ENCODE measurements at places on chromosomes 2 and 18.

- no peak for DNase-seq
Observed at GRCh38 chr2:55063713-55064323, 13.6 kb upstream of the RTN4 start.

GRCh38 chr2:105324732-105325131 lies 4.8 kb downstream of the TGFBRAP1 start:
- no peak for DNase-seq

- no peak for DNase-seq
Observed at GRCh38 chr2:182020286-182021070, 34.8 kb downstream of the PPP1R1C start.

DNA sequence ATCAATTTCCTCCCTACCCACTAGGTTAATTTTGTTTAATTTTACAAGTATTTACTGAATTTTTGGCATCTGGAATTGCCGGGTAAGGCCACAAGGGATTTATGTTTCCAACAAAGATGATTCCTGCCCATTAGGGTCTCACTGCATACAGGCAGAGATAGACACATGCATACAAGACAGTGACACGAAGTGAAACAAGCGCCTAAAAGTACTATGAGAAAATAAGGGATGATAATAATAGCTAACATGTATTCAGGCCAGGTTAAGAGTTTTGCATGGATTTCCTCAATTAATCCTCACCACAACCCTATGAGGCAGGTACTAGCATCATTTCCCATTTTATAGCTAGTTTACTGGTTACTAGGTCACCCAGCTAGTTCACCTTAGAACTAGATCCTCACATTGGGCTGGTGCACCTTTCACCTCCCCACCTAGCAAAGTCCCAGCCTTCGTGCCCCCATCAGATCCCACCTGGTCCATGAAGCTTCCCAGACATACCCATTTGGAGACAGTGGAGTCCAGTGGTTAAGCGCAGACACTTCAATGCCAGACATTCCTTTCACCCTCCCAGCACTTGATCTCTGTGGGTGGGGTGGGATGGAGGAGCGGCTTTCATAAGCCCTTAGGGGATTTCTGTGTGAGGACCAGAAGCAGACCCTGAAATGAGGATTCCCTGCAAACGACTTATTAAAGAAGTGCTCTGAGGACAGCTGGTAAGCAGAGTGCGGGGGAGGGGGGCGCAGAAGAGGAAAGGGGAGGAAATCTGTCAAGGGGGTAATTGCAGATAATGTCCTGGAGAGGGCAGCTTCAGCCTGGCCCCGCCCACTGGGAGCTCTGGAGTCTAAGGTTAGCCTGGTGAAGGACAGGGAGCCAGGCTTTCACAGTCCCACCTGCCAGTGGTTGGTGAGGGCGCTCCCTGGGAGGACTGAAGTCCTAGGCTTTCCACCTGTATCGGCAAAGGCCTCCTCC lies 5.8 kb upstream of the DGUOK start:
- DNase-seq: no peak

- DNase-seq: no peak
Observed at GRCh38 chr18:78619854-78620253, 359.8 kb upstream of the SALL3 start.

- no peak for DNase-seq
Observed at GRCh38 chr2:172196768-172197431, 94.2 kb upstream of the DLX2 start.

DNA sequence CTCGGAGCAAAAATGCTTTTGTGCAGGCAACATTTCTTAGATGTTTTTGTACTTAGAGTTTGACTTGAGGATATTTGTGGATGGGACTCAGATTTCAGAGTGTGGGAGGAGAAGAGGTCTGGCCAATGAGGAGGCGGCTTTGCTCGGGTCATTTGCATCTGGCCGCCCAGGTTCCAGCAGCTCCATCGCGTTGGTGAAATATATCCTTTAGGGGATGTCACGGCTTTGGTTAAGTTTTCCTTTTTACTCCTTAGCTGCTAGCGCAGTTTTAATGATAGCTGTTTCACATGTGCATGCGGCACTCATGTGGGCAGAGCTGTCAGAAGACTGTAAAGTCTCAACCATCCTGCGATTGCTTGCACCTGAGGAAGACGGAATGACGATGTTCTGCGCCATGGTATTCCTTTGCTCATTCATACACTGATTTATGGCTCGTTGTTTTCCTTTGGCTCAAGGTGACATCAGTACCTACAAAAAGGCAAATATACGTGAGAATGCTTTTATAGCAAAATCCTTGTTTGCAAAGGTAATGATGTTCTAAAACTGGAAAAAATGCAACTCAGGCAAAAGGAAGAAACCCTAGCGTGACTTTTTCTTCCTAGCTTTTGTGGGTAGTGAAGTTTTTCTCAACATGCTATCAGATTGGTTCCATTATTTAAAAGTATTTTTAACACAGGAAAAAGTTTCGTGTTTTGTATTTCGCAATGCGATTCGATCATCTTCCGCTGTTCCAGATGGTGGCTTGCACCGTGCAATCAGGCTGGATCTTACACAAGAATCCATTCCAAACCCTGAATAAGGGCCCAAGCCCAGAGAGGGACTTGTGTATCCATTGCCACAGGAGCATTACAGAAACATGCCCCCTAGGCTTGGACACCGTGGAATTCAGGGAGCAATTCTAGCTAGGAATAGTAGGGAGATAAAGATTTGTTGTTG lies 70.5 kb upstream of the ZNF516 start:
- no peak for DNase-seq

DNA sequence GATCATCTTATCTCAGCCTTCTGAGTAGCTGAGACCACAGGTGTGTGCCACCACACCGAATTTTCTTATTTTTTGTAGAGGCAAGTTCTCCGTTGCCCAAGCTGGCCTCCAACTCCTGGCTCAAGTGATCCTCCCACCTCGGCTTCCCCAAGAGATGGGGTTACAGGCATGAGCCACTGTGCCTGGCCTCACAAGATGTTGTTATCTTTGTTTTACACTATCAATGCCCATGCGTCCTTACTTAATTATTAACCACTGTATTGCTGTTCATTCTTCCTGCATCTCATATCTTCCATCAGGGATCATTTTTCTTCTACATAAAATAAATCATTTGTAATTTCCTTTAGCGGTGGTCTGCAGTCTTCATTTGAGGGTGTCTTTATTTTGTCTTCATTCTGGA lies 181.9 kb downstream of the TGIF1 start:
- DNase-seq: no peak
